ENCODE measurements at places on chromosomes 6 and 20.

DNA sequence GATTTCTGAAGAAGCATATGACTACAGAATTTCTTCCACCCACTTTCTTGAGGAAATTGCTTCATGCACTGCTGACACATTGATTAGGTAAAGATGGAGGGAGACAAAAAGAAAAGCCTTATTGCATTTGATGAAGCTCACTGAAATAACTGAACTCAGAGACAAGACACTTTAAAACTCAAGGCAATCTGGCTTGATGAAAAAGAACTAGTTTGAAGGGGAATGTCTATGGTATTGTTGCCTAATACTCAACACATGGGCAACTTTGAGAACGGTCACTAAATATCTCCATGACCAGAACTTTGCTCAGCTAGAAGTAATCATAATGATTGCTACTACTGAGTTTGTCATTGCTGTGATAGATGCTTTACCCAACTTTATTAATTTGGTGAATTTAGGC, 38.1 kb downstream of the HTR1B start:
- DNase-seq: no peak

DNA sequence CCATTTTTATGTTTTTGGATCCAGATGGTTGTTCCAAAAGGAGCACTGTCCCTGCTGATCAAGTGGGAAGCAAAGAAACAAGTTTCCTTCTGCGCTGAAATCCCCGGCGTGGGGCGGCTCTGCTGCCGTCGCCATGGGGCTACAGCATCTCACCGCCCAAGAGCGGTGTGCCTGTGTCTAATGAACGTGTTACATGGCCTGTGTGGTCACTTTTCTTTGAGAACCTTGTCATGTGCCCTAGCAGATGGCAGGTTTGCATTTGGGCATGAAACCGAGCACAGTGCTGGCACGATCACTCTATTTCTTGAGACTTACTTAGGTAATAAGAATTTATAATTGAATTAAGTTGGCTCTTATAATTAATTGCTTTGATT, 51.9 kb downstream of the ZDHHC14 start:
- no peak for DNase-seq

DNA sequence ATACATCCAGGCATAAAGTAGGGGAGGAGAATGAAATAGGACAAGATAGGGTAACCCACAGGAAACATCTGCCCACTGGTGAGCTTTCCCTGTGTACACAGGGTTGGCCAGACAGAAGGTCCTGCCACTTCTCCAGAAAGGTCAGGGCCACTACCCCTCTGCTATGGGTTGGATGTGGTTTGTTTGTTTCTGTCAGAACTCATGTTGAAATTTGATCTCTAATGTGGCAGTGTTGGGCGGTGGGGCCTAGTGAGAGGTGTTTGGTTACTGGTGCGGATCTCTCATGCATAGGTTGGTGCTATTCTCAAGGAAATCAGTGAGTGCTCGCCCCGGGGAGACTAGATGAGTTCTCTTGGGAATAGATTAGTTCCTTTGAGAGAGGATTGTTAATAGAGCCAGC, 15.6 kb upstream of the MAS1 start:
- DNase-seq: no peak

- DNase-seq: no peak
Observed at GRCh38 chr6:97460394-97461080, 177.5 kb upstream of the MMS22L start.

GRCh38 chr20:13816757-13817156, 31.9 kb downstream of the NDUFAF5 start:
- DNase-seq: no peak

All from fibroblast of upper back skin (primary cell).